Stimulated activated CD8-positive, alpha-beta memory T cell treated with anti-CD3 and anti-CD28 coated beads, Interleukin-15, amount 100 ng/mL, for 4 hours (primary cell): ENCODE measurements at places on chromosomes 16 and 17.

GRCh38 chr17:35819455-35819854 lies 10.2 kb downstream of the TAF15 start:
- DNase-seq = no peak

DNA sequence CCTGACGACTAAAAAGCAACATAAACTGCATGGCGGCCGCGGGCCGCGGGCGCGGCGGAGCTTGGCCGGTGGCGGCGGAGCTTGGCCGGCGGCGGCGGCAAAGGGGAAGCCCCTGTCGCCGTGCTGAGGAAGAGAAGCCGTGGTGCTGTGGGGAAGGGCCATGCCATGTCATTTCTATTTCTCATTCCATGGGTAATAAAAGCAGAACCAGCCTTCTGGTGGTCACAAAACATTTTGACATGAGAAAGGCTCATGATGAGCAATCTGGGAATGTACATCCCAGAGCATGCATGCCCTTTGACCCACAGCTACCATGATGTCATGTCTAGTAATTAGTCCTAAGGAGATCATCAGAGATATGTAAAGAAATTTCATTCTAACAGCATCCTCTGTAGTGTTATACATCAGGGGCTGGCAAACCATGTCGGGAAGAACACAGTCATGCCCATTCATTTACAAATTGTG lies 23.9 kb upstream of the HEATR6 start:
- DNase-seq = no peak

GRCh38 chr16:14117051-14117450 lies 45.9 kb downstream of the MRTFB start:
- no peak for DNase-seq

DNA sequence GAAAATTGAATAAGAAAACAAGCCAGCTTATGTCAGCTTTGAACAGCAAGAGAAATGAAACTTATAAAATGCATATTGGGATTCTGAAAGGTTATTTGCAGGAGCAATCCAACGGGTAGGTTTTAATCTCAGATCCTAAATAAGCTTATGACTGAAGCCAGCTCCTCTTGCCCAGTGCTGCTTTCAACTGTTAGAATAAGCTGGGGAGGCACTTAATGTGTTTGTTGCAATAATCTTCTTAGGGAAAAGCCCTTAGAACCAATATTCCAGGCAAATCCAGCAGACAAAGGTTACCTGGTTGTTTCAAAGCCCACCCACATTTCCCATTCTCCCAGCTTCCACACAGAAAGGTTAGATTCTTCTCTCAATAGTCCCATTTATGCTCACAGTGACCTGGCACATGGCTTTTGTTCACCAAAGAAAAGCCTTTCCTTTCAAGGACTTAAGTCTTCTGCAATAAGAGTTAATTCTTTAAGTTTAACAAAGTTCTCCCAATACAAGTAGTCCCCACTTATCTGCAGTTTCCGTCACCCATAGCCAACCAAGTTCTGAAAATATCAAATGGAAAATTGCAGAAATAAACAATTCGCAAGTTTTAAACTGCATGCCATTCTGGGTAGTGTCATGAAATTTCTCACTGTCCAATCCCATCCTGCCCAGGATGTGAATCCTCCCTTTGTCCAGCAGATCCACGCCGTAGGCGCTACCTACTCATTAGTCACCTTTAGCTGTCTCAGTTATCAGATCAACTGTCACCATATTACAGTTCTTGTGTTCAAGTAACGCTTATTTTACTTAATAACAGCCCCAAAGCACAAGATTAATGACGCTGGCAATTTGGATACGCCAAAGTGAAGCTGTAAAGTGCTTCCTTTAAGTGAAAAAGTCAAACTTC lies 5.9 kb downstream of the TEX2 start:
- DNase-seq = no peak

- DNase-seq = no peak
These were observed 2.2 kb upstream of the EFTUD2 start for GRCh38 chr17:44901411-44901921.

- no peak for DNase-seq
These were observed 18.0 kb downstream of the KCTD2 start for GRCh38 chr17:75064867-75065561.

GRCh38 chr17:17808706-17809432 lies 27.9 kb downstream of the SREBF1 start:
- no peak for DNase-seq

DNA sequence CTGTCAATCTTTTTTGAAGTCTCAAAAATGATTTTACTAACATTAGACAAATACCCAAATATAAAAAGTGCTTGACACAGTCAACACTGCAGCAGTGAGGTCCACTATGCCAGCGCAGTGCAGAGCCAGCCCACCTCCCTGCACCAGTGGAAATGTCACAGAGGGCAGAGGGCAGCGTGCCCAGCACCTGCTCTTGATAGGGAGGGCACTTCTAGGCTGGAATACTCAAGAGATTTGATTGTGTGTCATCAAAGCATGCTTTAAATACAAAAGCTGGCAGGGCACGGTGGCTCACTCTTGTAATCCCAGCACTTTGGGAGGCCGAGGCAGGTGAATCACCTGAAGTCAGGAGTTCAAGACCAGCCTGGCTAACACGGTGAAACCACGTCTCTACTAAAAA lies 136.0 kb downstream of the ANKRD11 start:
- no peak for DNase-seq

GRCh38 chr16:85394456-85395206 lies 218.5 kb upstream of the GSE1 start:
- no peak for DNase-seq

DNA sequence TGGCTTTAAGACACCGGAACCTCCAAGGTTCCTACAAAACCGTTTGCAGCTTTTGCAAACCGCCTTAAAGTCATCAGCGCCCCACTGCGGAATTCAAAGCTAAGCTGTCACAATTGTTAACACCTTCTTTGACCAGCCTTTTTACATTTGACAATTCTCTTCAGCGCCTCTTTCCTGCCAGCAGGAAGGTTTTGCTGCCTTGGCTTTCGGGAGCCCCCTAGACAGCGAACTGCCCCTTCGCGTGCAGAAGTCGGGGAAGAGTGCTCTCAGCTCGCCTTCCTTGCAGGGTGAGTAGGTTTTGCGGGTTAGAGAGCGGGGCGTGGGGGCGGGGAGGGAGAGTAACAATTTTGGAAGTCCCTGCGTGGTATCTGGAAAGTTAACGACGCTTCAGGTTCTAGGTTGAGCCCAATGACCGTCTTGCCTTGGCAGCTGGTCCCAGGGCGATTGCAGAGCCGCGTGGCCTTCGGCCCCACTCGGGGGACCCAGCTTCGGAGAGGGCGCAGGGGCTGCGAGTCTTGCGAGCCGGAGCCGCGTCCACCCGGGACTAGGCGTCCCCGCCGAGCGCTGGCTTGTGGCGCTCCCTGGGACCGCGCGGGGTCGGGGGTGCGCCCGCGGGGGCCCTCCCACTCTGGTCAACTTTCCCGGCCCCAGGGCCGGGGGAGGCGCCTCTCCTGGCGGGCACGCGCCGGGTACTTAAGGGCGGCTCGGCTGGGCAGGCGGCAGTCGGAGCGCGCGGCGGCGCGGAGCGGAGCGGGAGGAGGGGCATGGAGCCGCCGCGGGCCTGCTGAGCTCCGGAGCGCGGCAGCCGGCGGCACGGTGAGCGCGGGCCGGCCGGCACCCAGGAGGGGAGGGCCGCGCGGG lies at the start of gene HAS3:
HAS3 (plus strand) TSS at position 153 of the 861 bp plus-strand sequence. CDS start 3,743 bp downstream, outside the sequence.
- no peak for DNase-seq
